ENCODE measurements at places on chromosomes 5 and 9. TPM values are rescaled to one million over a fixed set of nuclear protein-coding genes. Genes with fewer than 3 reads are reported as not detected.

MLANA gene
- not detected for total RNA-seq

DMGDH gene
- 0.68 TPM for total RNA-seq

LIX1 gene
- total RNA-seq, result not detected

LCN9 gene
- total RNA-seq, result not detected

ZBTB6 gene
- total RNA-seq, result 4.8 TPM

FOXD4L3 gene
- total RNA-seq, result not detected

STPG3 gene
- not detected for total RNA-seq

CTNNAL1 gene
- 171 TPM for total RNA-seq

IPPK gene
- total RNA-seq, result 29.1 TPM

RBM18 gene
- total RNA-seq, result 6.8 TPM

GRXCR2 gene
- not detected for total RNA-seq

PCDHB7 gene
- 0.47 TPM for total RNA-seq

KLHL3 gene
- total RNA-seq, result 3.4 TPM

ANKRD31 gene
- 0.08 TPM for total RNA-seq

SPINK7 gene
- not detected for total RNA-seq

LCP2 gene
- total RNA-seq, result not detected

INSL4 gene
- not detected for total RNA-seq

TNC gene
- total RNA-seq, result 34.2 TPM

CKMT2 gene
- 12.8 TPM for total RNA-seq

ARID3C gene
- total RNA-seq, result 0.08 TPM

FBN2 gene
- 0.38 TPM for total RNA-seq

IFNB1 gene
- total RNA-seq, result not detected

NPR3 gene
- 35.7 TPM for total RNA-seq

FYB1 gene
- not detected for total RNA-seq

SLC45A2 gene
- total RNA-seq, result not detected

IL12B gene
- total RNA-seq, result not detected

SPAG8 gene
- 1.2 TPM for total RNA-seq

PCDHGA5 gene
- total RNA-seq, result 0.98 TPM

PCDHAC2 gene
- total RNA-seq, result 0.15 TPM

RORB gene
- 0.82 TPM for total RNA-seq

IRF1 gene
- total RNA-seq, result 9.2 TPM

PCDHB2 gene
- total RNA-seq, result 1.1 TPM

ADAMTS2 gene
- 67.2 TPM for total RNA-seq

HAND1 gene
- total RNA-seq, result not detected

NAIP gene
- 1.9 TPM for total RNA-seq

ISL1 gene
- not detected for total RNA-seq

ZNF366 gene
- under 0.01 TPM for total RNA-seq

ZNF300 gene
- total RNA-seq, result 8.3 TPM

SOHLH1 gene
- total RNA-seq, result not detected

GCNT4 gene
- total RNA-seq, result 2.7 TPM

LVRN gene
- 1.5 TPM for total RNA-seq

STARD4 gene
- total RNA-seq, result 35.0 TPM

PCDHB13 gene
- total RNA-seq, result 0.59 TPM

TRPM6 gene
- not detected for total RNA-seq

SPATA9 gene
- 0.59 TPM for total RNA-seq

RABEPK gene
- 38.7 TPM for total RNA-seq

HSPA4 gene
- 98.7 TPM for total RNA-seq

SPINK13 gene
- total RNA-seq, result not detected

TRIM36 gene
- total RNA-seq, result 0.12 TPM

ROR2 gene
- 29.1 TPM for total RNA-seq

VCAN gene
- total RNA-seq, result 735 TPM

Measured in smooth muscle cell of the coronary artery (primary cell).